ENCODE measurements at places on chromosomes 12 and 14.
A peak's percentile ranks its signal among the peaks of the same experiment; 100 is the strongest.

- peaks cover 5% of the 10 kb centered on the region for H3K4me1 ChIP-seq
- H3K36me3 ChIP-seq: no peaks in the 10 kb centered on the region
- no peak for DNase-seq
- no peak overlapping the region for H3K4me3 ChIP-seq
These were observed 395 bp upstream of the GNB3 start for GRCh38 chr12:6840330-6840729.

DNA sequence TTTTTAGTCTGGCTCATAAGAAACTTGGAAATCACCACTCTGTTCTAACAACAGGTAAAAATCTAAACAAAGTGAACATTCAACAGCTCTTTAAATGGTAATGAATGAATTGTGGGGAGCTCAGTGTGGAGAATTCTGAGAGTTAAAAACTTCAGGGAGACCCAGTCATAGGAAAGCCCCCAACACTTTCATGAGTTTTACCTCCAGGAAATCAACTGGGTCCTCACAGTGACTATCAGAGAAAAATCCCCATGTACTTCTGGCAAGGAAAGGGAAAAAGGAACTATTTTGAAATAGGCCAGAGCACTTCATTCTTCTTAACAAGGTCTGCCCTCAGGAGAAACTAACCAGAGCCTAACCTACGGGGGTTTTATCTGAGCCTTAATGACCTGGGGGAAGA is 134.7 kb downstream of the CMAS start:
- H3K36me3 ChIP-seq: no peaks in the 10 kb centered on the region
- no peaks in the 10 kb centered on the region for H3K27me3 ChIP-seq
- no peak overlapping the region for H3K4me3 ChIP-seq
- no peak for DNase-seq
- H3K27ac ChIP-seq: no peak overlapping the region
- no peaks in the 10 kb centered on the region for H3K4me1 ChIP-seq

DNA sequence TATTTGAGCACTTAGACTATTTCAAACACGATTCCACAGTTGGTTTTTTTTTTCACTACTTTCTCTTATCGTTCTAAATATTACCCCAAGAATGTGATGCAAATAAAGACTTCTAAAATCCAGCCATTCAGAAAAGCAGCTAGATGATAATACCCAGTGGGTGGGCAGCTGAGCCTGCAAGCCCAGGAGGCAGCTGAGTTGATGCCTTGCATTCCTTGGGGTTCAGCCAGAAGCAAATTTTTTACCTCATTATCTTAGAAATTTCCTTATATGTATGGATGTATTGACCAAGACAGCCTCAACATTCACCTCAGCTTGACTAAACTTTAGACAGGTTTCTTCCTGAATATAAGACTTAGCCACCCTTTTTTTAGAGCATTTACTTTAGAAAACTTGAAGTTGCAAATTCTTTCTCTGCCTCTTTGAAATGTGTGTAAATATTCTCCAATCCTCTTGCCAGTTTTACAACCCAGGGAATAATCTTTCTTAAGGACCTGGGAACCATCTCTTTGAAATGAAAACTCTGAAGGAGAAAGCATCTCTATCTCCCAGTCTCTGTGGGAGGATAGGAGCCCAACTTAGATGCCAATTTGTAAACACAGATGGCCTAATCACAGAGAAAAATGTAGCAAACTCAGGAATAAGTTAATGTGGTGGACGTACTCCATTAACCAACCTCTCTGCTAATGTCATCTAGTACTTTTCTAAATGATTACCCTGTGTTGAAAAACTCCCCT is 52.2 kb upstream of the ANP32D start:
- no peaks in the 10 kb centered on the region for H3K4me1 ChIP-seq
- H3K36me3 ChIP-seq: no peaks in the 10 kb centered on the region
- H3K27me3 ChIP-seq: no peaks in the 10 kb centered on the region
- no peak overlapping the region for H3K4me3 ChIP-seq

GRCh38 chr12:31498424-31498823 is 92.5 kb downstream of the DENND5B start:
- DNase-seq: no peak
- H3K27me3 ChIP-seq: no peaks in the 10 kb centered on the region
- no peaks in the 10 kb centered on the region for H3K36me3 ChIP-seq
- H3K4me3 ChIP-seq: no peak overlapping the region
- H3K4me1 ChIP-seq: peaks cover 8% of the 10 kb centered on the region

- DNase-seq: no peak
- peak overlapping the region; percentile 56 for H3K4me3 ChIP-seq
- H3K27me3 ChIP-seq: no peaks in the 10 kb centered on the region
These were observed 570 bp downstream of the DMAC2L start for GRCh38 chr14:50312734-50313054.

GRCh38 chr12:24378548-24379407 is 429.3 kb upstream of the SOX5 start:
- H3K4me1 ChIP-seq: peaks cover 18% of the 10 kb centered on the region
- no peak overlapping the region for H3K4me3 ChIP-seq
- H3K27ac ChIP-seq: no peak overlapping the region
- H3K27me3 ChIP-seq: no peaks in the 10 kb centered on the region
- no peak for DNase-seq

DNA sequence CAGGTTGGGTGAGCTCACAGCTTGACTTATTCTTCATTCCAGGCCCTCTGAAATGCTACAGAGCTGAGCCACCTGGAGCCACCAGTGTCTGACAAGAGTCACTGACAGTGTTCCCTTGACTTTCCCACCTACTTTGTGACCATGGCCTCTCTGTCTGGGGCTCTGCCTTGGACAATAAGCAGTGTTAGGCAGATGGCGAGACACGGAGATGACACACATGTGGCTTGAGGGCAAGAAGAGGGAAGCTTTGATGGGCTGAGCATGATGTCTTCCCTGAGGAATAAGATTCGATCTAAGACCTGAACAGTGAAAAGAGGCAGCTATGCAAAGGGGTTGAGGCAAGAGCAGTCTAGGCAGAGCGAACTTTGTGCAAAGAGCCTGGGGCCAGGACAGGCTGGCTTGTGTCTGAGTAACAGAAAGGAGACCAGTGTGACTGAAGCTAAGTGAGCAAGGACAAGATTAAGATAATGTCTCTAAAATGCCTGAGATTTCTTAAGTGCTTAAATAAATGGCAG is 105.5 kb downstream of the NUAK1 start:
- no peaks in the 10 kb centered on the region for H3K27me3 ChIP-seq

DNA sequence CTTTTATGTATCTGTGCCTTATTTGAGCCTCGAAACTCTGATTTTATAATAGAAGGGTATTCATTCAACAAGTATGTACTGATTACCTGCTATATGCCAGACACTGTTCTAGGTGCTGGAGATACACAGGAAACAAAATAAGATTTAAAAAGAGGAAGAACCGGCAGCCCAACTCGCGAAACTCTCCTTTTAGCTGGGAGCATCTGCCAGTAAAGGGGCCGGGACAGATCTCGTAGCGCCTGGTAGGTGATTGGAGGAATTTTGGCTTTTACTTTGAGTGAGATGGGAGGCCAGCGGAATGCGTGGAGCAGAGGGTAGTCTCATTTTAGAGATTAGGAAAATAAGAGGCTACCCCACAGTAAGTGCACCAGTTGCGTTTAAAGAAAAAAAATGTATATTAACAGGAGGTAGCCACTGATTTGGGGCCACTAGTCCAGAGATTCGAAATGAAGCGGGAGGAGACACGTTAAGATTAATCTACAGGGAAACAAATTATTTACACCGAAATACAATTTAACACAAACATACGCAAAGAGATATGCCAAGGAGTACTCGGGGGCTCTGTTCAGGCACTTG is 520 bp upstream of the MON2 start:
- H3K27me3 ChIP-seq: no peaks in the 10 kb centered on the region
- peaks cover 19% of the 10 kb centered on the region for H3K4me1 ChIP-seq
- no peak for DNase-seq
- H3K4me3 ChIP-seq: peak overlapping the region; percentile 92

GRCh38 chr12:94027561-94027960 is 120.8 kb upstream of the PLXNC1 start:
- H3K4me1 ChIP-seq: no peaks in the 10 kb centered on the region
- DNase-seq: no peak
- no peaks in the 10 kb centered on the region for H3K27me3 ChIP-seq

DNA sequence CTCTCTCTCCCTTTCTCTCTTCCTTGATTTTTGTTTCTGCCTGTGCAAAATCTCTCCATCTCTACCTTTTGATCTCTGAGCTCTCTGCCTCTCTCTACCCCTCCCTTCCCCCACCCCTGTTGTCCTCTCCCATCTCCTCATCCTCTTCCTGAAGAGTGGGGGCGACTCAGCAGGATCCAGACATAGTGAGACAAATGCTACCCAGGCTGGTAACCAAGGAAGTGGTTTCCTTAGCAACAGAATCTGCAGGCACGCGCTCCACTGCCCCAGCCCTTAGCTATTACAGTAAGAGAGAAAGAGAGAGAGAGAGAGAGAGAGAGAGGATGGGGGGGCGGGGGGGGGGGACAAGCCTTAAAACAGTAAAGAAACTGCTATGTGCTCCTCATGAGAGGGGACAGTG is 85.6 kb downstream of the CMKLR1 start:
- H3K36me3 ChIP-seq: no peaks in the 10 kb centered on the region
- no peak overlapping the region for H3K27ac ChIP-seq
- DNase-seq: no peak
- no peak overlapping the region for H3K4me3 ChIP-seq
- H3K4me1 ChIP-seq: no peaks in the 10 kb centered on the region

- no peaks in the 10 kb centered on the region for H3K27me3 ChIP-seq
- H3K27ac ChIP-seq: no peak overlapping the region
- no peaks in the 10 kb centered on the region for H3K36me3 ChIP-seq
- no peak for DNase-seq
These were observed 17.4 kb downstream of the FOXN3 start for GRCh38 chr14:89399594-89400068.

GRCh38 chr12:102757154-102757881 is 159.7 kb downstream of the PAH start:
- H3K4me3 ChIP-seq: no peak overlapping the region
- no peaks in the 10 kb centered on the region for H3K27me3 ChIP-seq
- no peaks in the 10 kb centered on the region for H3K36me3 ChIP-seq
- no peak for DNase-seq
- no peak overlapping the region for H3K27ac ChIP-seq

DNA sequence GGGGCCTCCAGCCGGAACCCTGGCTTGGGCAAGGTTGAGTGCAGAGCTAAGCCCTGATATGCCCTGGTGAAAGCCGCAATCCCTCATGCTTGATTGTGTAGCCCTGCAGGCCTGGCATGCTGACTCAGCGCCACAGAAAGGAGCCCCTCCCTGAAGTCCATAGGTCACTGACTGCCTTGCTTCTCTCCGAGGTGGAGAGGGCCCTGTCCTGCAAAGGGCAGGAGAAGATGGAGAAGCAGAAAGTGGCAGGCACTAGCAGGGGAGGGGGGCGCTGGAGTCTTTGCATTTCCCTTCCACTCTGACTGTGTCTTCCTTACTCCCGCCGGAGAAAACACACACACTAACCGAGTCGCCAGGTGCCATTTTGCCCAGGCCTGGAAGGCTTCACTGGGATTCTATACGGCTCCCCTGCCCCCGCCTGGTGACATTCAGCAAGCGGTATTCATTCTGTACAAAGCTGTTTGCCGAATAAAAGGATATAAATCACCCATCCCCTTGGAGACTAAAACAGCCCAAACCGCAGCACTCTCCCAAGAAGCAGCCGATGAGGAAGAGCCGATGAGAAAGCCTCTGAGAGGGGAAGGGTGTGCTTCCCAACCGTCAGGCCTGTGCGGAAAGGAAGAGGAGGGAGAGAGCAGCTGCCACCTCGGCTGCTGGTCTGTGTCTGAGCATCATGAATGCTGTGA is 69.8 kb downstream of the SLC6A12 start:
- no peak overlapping the region for H3K4me3 ChIP-seq
- peaks cover 38% of the 10 kb centered on the region for H3K4me1 ChIP-seq
- no peaks in the 10 kb centered on the region for H3K36me3 ChIP-seq
- peak overlapping the region; percentile 26 for H3K27ac ChIP-seq
- no peak for DNase-seq

DNA sequence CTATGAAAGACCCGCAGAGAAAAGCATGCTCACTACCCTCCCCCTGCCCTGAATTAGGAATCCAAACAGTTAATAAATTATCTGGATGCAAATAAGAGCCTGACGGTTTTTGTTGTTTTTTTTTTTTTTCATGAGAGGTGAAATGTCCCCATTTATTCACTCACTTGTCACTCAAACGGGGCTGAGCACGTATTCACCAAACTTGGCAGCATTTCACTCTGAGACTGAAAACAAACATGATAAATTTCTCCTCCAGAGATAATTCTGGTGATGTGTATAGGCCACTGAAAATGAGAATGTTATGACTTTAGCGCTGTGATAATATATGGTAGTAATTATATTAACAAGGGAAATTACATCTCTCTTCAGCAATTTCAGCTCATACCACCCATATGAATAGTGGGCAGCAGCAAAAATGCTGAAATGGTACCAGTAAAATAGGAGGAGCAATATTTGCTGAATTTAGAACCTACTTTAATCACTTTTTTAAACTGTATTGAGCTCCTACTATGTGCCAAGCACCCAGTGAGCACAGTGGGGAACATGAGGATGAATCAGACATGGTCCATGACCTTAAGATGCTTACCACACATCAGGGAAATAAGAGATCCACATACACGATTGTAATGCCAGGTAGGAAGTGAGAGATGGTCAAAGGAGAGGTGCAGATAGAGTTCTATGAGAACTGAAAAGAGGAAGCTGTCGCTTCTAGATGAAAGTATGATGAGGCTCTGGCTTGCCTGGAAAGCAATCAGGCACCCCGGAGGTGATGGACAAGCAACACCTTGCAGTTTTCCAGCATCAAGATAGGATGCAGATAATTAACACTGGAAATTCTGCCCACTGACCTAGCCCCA is 286.5 kb upstream of the TMPO start:
- no peaks in the 10 kb centered on the region for H3K27me3 ChIP-seq
- no peaks in the 10 kb centered on the region for H3K36me3 ChIP-seq
- H3K27ac ChIP-seq: no peak overlapping the region
- DNase-seq: no peak
- no peak overlapping the region for H3K4me3 ChIP-seq
- H3K4me1 ChIP-seq: peaks cover 12% of the 10 kb centered on the region

DNA sequence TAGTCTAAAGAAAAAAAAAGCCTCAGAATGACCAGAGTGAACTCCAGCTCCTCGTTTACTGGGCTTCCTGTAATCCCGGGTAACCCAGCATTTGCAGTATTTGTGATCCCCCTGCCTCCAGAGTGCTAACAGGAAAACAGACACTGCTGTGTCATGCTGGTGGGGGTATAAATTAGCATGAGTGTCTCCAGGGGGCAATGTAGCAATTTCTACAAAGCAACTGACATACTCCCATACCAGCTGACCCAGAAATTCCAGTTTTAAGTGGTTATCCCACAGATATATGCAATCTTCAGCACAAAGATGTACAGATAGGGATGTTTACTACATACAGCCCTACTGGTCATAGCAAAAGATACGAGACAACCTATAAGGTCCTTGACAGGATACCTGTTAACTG is 18.8 kb downstream of the TTC7B start:
- H3K4me3 ChIP-seq: no peak overlapping the region
- H3K27me3 ChIP-seq: no peaks in the 10 kb centered on the region
- H3K4me1 ChIP-seq: peaks cover 13% of the 10 kb centered on the region

- no peaks in the 10 kb centered on the region for H3K36me3 ChIP-seq
- H3K27me3 ChIP-seq: no peaks in the 10 kb centered on the region
- no peak for DNase-seq
- H3K4me3 ChIP-seq: no peak overlapping the region
These were observed 566.6 kb downstream of the RPS29 start for GRCh38 chr14:49019467-49020115.

All from esophagus squamous epithelium (tissue), 5 donors.